Astrocyte of the cerebellum (primary cell): ENCODE measurements at places on chromosomes 5 and 9.

- DNase-seq: peak; percentile 22
Measured at GRCh38 chr9:126956917-126957686, 42.5 kb downstream of the RALGPS1 start.

GRCh38 chr5:83375049-83375745 lies 96.3 kb upstream of the VCAN start:
- DNase-seq: no peak

DNA sequence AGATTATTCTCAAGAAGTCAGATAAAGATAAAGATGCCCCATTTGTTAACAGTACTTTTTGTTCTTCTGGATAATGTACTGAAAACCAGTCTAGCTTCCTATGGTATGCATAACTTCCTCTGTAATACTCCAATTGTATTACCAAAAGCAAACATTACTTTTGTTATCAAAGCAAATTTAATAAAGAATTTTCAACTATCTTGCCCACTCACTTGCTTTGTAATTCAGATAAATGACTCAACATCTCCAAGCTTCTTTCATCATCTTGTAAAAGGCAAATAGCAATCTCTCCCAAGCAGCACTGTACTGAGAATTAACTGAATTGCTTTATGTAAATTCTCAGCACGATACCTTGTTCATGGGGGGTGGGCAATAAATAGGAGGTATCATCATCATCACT lies 98.3 kb downstream of the NFIB start:
- no peak for DNase-seq

DNA sequence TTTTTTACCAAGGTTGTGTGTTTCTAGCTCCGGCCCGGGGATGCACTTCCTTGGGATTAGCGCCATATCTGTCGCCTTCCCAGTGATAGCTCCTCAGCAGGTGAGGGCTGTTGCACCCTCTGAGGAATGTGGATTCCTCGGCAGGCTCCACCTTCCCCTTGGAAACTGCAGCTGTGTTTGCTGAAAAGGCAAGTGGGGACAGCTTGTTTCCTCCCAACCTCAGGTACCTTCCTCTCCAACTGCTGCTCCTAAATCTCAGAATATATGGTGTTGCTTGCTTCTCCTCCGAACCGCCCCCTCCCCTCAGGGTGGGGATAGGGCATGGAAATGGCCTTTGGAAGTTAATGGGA lies 1.3 kb downstream of the SLC1A1 start:
- DNase-seq: no peak

DNA sequence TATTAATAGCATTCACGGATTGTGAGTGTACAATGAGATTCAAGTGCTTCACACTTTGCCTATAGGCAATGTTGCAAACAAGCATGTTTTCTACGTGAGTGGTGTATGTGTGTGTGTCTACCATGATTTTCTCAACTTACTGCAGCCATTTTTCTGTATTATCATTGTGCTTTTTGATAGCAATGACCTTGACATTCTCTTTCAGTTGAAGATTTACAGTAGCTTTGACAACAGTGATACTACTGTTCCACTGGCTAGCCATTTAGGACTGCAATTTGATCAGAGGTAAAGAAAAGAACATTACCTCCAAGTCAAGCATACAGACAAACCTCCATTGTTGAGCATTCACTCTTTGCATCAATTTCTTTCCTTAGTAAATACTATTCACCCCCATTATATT lies 297.0 kb downstream of the MAN2A1 start:
- no peak for DNase-seq

DNA sequence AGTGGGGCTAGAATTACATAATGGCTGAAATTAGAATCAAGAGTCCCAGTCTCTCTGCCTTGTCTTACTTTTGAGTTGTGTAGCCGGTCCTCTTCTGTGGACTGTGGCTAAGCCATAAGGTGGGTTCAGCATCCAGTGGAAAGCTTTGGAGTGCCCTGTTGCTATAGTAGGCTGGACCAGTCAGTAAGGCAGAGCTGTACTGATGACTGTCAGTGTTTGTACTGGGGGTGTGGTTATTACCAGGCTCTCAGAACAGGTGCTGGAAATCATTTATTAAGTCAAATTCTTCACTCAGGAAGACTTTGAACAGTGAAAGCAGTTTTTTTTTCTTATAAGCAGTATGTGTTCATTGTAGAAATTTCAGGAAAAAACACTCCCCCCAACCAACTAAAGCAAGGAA lies 129.4 kb downstream of the ZSWIM6 start:
- no peak for DNase-seq
